ENCODE measurements at places on chromosomes 5 and 9.

DNA sequence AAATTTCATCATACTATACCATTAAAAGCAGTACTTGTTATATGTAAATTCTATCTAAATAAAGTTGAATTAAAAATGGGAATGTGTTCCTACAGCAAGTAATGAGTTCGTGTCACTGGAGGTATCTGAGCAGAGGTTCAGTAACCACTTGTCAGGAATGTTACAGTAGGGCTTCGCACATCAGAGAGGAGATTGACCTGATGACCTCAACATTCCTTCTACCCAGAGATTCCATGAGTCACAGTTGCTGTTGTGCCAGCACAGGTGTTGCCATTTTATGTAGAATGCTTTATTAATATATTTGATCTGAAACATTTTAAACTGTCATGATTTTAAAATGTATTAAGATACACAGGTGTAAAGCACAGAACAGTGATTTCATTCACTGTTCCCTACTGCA lies 60.3 kb downstream of the STX17 start:
- no peak for DNase-seq

GRCh38 chr9:33127881-33128280 lies 39.3 kb downstream of the B4GALT1 start:
- no peak for DNase-seq

GRCh38 chr9:27468000-27468399 lies 56.1 kb upstream of the IFNK start:
- no peak for DNase-seq

DNA sequence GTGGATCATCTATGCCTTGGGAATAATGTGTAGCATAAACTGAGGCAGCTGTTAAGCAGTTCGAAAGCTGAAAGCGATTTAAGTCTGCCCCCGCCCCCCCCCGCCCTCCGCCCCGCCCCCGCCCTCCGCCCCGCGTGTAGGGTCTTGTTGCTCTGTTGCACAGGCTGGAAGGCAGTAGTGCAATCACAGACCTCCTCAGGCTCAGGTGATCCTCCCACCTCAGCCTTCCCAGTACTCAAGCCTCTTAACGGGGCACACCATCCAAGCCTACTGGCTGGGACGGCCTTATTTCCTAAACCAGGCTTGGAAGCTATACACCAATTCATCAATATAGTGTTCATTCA lies 945 bp downstream of the ANKDD1B start:
- no peak for DNase-seq

DNA sequence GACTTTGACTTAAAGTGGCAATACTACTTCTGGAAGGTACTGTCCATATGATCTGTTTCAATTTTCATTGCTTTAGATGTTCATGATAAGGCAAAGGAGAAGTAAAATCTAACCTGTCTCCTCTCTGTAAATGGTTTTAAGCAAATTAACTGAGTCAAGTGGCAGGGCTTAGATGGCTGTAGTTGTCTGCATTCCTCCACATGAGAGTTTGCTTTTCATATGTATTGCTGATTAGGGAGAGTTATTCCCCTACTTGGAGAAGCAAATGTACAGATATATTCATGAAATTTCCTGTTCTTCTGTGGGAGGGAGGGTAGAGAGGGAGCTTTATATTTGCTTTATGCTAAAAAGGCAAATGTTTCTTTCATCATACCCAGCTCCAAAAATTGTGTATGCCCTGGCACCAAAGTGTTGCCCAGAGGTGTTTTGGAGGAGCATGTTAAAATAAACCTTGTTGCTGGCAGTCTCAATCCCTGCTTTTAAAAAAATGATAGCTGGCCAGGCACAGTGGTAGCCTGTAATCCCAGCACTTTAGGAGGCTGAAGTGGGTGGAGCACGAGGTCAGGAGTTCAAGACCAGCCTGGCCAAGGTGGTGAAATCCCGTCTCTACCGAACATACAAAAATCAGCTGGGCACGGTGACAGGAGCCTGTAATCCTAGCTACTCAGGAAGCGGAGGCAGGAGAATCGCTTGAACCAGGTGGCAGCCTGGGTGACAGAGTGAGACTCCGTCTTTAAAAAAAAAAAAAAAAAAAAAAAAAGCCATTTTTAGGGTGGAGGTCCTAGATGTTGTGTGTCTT lies 3.5 kb upstream of the LRRTM2 start:
- DNase-seq: no peak

DNA sequence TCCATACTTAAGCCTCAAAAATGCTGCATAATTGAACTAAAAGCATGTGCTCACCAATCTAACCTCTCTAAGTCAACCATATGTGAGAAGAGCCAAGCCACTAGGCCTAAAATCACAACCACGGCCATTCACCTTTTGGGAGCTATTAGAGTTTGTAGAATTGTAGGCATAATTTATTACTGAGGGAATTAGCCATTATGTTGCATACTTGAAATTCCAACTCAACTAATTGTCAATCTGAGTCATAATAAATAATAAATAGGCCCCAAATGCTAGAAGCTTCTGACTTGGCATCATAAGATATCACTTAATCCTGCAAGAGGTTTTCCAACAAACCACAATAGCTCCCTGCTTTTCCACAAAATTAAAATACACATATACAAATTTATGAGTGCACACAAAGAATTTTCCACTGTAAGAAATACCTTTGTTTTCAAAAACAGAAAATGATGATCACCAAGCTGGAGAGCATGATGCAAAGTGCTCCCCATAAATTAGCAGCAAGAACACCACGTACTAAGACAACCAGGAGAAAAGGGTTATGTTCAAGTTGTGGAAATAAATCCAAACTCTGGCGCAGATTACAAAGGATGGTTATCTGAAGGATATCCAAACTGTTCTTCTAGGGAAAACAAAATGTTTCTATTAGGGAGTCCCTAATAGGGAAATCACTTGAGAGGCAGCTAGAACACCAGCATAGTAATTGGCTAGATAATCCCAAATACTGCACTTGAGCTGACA lies 250.0 kb upstream of the SLC30A5 start:
- DNase-seq: no peak

GRCh38 chr5:52725808-52726207 lies 61.9 kb upstream of the ITGA1 start:
- DNase-seq: no peak

- DNase-seq: no peak
Observed at GRCh38 chr9:8825585-8826147, 1026.1 kb upstream of the DMAC1 start.

DNA sequence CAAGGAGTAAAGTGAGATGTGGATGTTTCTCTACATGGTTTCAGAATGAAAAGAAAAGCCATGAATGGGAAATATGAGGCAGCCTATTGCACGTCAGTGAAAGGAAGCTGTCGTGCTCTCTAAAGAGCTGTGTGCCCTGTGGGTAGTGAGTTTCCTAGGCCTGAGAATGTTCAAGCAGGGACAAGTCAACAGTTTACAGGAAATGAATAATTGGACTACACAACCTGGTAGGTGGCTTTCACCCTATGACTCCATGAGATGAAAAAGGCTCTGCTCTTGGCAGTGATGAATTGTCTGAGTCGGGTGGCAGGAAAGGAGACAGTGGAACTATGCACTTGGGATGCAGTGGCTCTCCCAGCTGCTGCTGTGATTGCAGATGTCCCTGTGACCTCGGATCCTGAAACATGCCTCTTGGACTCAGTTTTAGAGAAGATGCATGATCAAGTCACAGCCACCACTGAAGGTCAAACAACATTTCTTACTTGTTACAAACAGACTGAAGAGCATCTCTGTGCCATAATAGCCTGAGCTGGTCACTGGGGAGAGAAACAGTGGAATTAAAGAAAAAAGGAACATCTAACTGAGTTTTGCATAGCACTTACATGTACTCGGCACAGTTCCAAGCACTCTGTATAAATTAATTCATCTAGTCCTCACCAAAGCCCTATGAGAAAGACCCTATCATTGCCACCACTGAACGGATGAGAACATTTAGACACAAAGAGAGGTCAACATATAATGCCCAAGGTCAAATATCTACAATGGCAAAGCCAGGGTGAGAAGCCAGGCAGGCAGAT lies 293.7 kb downstream of the SPOCK1 start:
- no peak for DNase-seq

DNA sequence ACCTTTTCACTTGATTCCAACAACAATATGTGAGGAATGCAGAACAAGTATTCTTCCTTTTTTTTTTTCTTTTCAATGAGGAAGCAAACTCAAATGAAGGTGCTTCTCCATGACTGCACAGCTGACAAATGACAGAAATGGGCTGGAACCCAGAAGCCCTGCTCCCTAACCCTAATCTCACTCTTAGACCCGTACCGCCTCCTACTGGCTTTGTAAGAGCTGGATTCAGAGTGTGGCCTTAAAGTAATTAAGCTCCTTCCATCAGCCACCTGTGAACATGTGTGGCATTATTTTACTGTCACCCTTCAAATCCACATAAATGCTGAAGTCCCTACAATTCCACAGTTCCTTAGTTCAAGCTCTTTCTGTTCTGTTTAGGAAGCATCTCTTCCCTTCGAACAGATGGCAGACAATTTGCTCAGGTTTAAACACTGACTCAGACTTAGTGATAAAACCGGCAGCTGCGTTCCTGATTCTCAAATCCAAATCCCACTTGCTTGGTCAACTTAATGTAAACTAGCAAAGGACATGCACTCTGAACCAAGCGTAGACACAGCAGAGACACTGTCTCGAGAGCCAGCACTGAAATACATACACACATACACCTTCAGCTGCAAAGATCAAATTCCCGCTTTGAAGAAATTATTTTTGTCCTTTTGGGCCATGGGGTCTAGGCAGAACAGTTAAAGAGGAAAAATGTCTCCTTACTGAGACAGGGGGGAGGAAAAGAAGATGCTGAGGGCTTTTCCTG lies 316.7 kb upstream of the TLE4 start:
- no peak for DNase-seq

GRCh38 chr9:20650313-20650712 lies 28.0 kb upstream of the MLLT3 start:
- no peak for DNase-seq

DNA sequence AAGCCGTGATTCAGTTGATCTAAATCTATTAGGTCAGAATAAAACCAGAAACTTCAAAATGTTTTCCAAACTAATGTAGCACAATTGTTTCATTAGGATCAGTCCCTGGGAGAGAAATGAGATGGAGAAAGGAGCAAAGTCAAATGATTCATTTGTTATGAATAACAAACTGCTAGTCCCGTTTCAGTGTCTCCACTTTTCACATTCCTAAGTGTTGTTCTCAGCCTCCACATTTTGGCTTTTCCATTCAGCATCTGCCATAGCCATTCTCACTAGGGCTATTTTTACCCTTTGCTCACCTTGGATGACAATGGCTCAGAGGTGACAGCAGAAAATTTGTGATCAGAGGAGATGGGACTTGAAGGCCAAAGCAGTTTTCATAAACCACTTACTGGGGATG lies 314.1 kb upstream of the KIF2A start:
- no peak for DNase-seq

- no peak for DNase-seq
Observed at GRCh38 chr5:60184606-60185005, 291.1 kb upstream of the PDE4D start.

DNA sequence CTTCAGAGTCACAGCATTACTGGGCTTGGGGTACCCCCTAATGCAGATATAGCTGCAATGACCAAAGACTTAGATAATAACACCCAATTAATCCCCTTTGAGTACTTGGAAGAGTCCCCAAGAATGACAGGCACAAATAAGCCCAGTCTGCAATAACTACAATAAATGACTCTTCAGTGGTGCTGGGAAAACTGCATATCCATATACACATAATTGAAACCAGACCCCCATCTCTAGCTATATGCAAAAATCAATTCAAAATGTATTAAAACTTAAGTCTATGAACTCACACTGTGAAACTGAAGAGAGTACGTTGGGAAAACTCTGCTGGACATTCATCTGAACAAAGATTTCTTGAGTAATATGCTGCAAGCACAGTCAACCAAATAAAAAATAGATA lies 422.5 kb downstream of the CDH18 start:
- DNase-seq: no peak

DNA sequence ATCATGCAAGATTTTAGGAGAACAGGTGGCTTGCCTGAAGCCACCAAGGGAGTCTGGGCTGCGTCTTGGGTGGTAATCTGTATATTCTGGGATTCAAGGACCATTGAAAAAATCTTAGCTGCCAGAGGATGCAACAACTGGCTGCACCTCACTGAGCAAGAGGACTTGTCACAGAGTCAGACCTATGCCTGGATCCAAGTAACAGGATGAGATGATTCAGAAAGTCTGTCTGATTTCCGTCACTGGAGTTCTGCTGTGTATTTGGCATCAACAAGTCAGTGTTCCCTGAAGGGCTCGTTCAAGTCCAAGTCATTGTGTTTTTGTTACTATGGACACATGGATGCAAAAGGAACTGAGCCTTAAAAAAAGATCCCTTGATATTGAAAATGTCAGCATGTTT lies 37.8 kb upstream of the CARTPT start:
- DNase-seq: no peak

GRCh38 chr9:114169952-114170770 lies 14.8 kb downstream of the COL27A1 start:
- DNase-seq: no peak

DNA sequence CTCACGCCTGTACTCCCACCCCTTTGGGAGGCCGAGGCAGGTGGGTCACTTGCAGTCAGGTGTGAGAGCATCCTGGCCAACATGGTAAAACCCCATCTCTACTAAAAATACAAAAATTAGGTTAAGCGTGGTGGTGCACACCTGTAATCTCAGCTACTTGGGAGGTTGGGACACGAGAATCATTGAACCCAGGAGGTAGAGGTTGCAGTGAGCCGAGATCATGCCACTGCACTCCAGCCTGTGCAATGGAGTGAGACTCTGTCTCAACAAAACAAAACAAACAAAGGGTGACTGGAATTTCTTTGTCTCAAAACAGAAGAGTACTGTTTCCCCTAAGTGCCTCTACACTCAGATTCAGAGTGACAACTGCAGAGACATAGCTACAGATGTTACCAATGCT lies 116.1 kb downstream of the AP3B1 start:
- DNase-seq: no peak

GRCh38 chr5:61854531-61854930 lies 451.5 kb upstream of the KIF2A start:
- no peak for DNase-seq

DNA sequence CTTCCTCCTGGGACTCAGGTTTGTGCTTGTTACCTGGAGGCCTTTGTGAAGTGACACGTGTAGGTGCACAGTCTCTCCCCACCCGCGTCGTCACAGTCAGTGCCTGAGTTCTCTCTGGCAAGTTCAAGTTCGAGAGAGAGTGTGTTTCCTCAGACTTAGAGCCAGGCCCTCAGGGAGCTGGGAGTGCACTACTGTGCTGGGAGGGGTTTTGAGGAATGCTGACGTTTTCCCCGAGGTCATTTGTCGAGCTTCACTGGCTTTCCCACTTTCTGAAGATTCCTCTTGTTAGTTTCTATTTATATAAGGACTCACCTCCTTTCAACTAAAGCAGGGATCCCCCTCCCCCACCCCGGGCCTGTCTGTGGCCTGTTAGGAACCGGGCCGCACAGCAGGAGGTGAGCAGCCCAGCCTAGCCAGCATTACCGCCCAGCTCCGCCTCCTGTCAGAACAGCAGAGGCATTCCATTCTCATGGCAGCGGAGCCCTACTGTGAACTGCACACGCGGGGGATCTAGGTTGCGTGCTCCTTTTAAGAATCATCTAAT lies 209.2 kb downstream of the DIRAS2 start:
- no peak for DNase-seq

DNA sequence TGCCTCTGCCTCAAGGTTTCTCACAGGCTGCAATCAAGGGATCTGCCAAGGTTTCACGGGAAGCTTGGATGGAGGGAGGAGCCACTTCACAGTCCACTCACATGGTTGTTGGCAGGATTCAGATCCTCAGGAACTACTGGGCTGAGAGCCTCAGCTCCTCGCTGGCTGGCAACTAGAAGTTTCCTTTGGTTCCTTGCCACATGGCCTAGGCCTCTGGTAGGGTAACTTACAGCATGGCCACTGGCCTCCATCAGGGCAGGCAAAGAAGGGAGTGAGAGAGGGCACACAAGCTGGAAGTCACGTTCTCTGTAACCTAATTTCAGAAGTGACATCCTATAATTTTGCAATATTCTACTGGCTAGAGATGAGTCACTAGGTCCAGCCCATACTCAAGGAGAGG lies 32.2 kb downstream of the SPOCK1 start:
- DNase-seq: no peak
